Activated effector memory CD4-positive, alpha-beta T cell treated with Interleukin-2 at 50 U/mL for 16 hours (primary cell): ENCODE measurements at places on chromosomes 7 and 10.
A peak's percentile ranks its signal among the peaks of the same experiment; 100 is the strongest.

DNA sequence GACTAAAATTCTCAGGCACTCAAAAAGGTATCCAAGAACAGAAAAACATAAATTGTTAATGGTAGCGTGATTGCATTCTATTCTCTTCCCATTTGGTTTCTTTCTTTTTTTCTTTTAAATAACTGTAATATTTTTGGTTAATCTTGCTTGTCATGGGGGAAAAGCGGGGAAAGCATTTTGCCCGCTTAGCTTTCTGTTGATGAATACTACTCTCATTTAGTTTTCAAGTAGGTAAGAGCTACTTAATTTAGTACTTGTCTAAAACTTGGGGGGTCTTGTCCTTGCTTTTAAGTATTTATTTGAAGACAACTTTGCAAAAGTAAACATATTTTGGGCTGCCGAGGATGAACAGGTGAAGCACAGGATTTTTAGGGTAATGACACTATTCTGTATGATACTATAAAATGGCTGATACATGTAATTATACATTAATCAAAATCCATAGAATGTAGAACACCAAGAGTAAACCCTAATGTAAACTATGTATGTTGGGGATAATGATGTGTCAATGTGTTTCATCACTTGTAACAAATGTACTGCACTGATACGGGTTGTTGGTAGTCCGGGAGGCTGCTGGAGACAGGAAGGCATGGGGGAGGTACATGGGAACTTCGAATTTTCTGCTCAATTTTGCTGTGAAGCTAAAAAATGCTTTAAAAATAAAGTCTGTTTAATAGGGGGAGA lies 1.7 kb downstream of the TES start:
- DNase-seq: no peak

GRCh38 chr7:142445019-142445686 lies 187.3 kb upstream of the PRSS58 start:
- DNase-seq: no peak

DNA sequence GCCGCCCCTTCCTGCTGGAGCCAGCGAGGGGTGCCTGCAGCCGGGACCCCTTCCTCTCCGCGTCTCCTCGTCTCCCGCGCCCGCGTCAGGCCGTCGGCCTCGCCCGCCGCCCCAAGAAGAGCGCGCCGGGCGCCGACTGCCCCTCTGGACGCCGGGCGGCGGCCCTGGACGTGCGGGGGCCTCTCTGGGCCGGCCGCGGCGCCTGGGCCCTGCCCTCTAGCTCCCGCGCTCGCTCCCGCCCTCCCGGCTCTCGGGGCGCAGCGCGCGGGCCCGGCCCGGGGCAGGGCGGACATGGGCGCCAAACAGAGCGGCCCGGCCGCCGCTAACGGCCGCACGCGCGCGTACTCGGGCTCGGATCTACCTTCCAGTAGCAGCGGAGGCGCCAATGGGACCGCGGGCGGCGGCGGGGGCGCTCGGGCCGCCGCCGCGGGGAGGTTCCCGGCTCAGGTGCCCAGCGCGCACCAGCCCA lies 704 bp downstream of the ZNRF2 start:
- peak; percentile 22 for DNase-seq

- no peak for DNase-seq
Measured at GRCh38 chr10:118035354-118036005, 11.3 kb downstream of the RAB11FIP2 start.

- DNase-seq: no peak
Measured at GRCh38 chr7:91297939-91298338, 33.7 kb downstream of the FZD1 start.

GRCh38 chr7:157832866-157833607 lies 496.2 kb downstream of the DNAJB6 start:
- DNase-seq: no peak

- DNase-seq: no peak
Measured at GRCh38 chr7:29431686-29432085, 131.9 kb upstream of the PRR15 start.

GRCh38 chr7:116496653-116497052 lies 2.9 kb upstream of the CAV2 start:
- DNase-seq: no peak

GRCh38 chr10:101112799-101113594 lies 18.1 kb upstream of the TLX1 start:
- no peak for DNase-seq

DNA sequence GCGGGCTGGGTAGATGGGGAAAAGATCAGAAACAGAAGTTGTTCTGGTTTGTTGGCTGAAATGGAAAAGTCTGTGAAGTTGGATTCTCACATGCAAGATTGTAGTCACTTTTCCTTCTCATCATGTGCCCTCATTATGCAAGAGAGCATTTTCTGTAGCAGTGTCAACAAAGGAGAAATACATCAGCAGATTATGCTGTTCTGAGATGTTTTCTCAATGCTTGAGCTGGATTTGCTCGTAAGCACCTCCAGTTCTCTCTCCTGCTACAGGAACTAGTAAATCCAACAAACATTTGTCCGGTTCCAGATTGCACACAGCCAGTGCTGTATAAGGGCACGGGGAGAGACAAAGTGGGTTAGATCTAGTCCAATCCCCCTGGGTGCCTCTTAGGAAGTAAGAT lies 90.0 kb downstream of the GATA3 start:
- DNase-seq: no peak

- DNase-seq: no peak
Measured at GRCh38 chr10:88989824-88990383, 694 bp upstream of the FAS start.

GRCh38 chr7:18509481-18509880 lies 13.9 kb downstream of the HDAC9 start:
- no peak for DNase-seq
